ENCODE measurements at places on chromosomes 3 and 15.

DNA sequence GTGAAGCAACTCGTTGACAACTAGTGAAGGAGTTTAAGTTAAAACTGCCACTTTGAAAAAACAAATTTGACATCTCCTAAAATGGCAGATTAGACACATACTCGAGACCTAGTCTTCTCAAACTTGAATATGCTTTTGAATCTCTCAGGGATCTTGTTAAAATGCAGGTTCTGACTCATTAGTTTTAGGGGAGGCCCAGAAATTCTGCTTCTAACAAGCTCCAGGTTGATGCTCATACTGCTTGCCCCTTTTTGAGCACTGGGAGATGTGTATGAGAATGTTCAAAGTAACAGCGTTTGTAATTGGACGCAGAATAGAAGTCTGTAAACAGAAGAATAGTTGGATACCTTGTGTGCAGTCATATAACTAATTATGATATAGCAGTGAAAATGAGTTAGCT lies 1.6 kb downstream of the C3orf38 start:
- no peak for DNase-seq

DNA sequence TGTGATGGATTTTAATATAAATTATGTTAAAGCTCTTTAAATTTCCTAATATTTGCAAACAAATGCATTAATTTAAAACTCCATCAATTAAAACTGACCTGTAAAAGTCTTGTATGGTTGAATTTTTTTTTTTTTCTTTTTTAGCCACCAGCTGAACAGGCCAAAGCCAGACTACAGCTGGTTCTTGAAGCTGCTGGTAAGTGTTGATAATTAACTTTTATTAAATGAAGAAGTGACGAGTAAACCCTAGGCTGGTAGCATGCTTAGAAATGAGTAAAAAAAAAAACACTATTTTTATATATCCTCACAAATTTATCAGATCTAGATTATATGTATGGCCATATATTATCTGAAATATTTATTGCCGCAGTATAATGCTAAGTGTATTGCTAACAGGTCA lies 216.3 kb upstream of the MLF1 start:
- DNase-seq, result no peak

- no peak for DNase-seq
Measured at GRCh38 chr3:23112491-23112890, 90.6 kb upstream of the UBE2E2 start.

DNA sequence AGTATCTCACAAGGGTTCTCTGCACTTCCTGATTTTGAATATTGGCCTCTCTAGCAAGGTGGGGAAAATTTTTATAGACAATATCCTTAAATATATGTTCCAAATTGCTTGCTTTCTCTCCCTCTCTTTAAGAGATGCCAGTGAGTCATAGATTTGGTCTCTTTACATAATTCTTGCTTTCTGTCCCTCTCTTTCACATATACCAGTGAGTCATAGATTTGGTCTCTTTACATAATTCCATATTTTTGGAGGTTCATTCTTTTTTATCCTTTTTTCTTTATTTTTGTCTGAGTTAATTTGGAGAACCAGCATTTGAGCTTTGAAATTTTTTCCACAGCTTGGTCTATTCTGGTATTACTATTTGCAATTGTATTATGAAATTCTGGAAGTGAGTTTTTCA lies 77.7 kb upstream of the NUDT16 start:
- no peak for DNase-seq

- no peak for DNase-seq
Measured at GRCh38 chr3:135897715-135898114, 67.8 kb upstream of the PPP2R3A start.

GRCh38 chr15:62920682-62921502 lies 121.7 kb upstream of the TPM1 start:
- DNase-seq, result no peak
